Hepatocyte (in vitro differentiated cells): ENCODE measurements at places on chromosomes 2 and 18. TPM values are rescaled to one million over a fixed set of nuclear protein-coding genes. Genes with fewer than 3 reads are reported as not detected.

- no peak for DNase-seq
- no peaks in the 10 kb centered on the region for H3K27me3 ChIP-seq
- H3K27ac ChIP-seq = no peak overlapping the region
- H3K4me3 ChIP-seq = no peak overlapping the region
Observed at GRCh38 chr2:16152071-16152927, 211.9 kb downstream of the MYCN start.

DNA sequence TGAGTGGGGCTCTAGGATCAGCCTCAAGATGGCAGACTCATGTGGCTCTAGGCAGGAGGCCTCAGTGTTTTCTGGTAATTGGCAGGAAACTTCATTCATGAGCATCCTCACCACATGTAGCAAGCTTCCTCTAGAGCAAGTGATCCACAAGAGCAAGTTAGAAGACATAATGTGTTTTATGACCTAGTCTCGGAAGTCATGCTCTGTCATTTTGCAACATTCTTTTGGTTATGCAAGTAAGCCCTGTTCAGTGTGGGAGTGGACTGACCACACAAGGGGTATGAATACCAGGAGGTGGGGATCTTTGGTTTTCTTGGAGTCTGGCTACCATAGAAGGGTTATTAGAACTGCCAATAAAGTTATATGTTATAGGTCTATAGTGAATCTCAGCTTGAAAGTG, 66.8 kb upstream of the STK39 start:
- no peak for DNase-seq
- H3K27ac ChIP-seq = no peak overlapping the region
- H3K4me1 ChIP-seq = no peaks in the 10 kb centered on the region
- H3K4me3 ChIP-seq = no peak overlapping the region
- no peaks in the 10 kb centered on the region for H3K36me3 ChIP-seq

DNA sequence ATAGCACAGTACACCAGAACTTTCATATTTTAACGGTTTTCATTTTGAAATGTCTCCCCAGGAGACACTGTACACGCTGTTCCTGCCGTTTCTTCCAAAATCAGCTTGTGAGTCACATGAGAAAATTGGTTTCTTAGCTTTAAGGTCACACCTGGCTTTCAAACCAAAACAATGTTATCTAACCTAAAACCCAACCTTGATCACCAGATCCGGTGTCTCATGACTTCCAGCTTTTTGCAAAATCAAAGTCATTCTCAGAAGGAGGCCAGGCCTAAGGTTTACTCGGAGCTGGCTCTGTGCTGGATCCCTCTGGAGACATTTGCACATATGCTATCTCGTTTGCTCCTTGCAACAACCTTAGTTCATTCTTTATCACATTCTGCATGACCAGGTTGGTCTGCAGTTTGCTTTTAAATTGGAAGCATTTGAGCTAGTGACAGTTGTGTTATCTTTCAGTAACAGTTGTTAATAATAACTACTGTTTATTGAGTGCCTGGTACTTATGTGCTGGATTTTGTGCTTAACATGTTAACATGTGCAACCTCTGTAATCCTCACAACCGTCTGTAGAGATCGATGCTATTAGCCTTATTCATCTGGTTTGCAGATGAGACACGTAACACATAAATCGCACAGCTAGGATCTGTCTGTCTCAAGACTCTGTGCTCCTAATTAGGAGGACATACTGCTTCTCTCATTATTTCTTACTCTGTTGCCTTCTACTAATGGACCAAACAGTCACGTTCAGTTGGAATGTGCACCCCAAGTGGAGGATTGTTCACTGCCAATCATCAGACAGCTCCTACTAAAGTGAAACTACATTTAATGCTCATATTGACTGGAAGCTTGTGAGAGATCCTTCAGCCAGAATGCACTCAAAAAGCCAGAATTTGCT, 105.5 kb downstream of the RNF144A start:
- no peak overlapping the region for H3K4me3 ChIP-seq
- DNase-seq = no peak
- H3K4me1 ChIP-seq = peaks cover 18% of the 10 kb centered on the region
- H3K27me3 ChIP-seq = no peaks in the 10 kb centered on the region

DNA sequence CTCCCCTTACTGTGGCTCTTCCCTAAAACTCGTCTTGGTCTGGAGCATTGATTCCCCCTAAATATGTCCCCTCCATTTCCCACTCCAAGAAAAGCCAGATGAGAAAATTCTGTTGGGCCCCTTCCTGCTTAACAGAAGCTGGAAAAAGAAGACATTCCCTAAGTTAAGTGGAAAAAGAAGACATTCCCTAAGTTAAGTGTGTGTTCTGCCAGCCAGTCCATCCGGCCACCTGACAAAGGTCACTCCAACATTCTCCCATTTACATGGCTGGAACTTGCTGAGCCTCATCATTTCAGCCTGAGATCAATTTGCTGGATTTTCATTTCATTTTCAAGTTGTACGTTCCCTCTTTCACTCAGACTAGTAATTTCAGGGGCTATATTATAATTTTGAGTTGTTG, 52.0 kb downstream of the LYPD1 start:
- no peak overlapping the region for H3K4me3 ChIP-seq
- no peaks in the 10 kb centered on the region for H3K4me1 ChIP-seq
- H3K36me3 ChIP-seq = no peaks in the 10 kb centered on the region
- no peaks in the 10 kb centered on the region for H3K27me3 ChIP-seq
- DNase-seq = no peak

DNA sequence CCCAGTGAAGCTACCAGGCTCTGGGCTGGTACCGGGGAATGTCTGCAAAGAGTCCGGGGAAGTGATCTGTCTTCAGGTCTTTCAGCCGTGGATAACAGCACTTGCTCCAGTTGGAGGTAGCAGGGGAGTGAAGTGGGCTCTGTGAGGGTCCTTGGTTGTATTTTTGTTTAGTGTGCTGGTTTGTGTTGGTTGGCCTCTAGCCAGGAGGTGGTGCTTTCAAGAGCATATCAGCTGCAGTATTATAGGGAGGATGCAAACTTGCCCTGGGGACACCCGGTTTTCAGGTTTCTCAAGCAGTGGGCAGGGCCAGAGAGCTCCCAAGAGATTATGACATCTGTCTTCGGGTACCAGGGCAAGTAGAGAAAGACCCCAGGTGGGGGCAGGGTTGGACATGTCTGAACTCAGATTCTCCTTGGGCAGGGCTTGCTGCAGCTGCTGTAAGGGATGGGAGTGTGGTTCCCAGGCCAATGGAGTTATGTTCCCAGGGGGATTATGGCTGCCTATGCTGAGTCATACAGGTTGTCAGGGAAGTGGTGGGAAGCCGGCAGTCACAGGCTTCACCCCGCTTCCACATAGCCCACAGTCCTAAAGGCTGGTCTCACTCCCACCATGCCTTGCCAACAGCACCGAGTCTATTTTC, 34.4 kb downstream of the ACAA2 start:
- no peaks in the 10 kb centered on the region for H3K36me3 ChIP-seq
- H3K27ac ChIP-seq = no peak overlapping the region
- no peak overlapping the region for H3K4me3 ChIP-seq
- no peaks in the 10 kb centered on the region for H3K27me3 ChIP-seq
- no peak for DNase-seq

The C2orf72 gene
- total RNA-seq = 108 and 112 TPM in 2 replicates

GRCh38 chr2:38097988-38098385, 22.0 kb upstream of the CYP1B1 start:
- H3K27me3 ChIP-seq = no peaks in the 10 kb centered on the region
- H3K36me3 ChIP-seq = no peaks in the 10 kb centered on the region
- no peak overlapping the region for H3K4me3 ChIP-seq
- DNase-seq = no peak
- peak overlapping the region; percentile 90 for H3K27ac ChIP-seq
